Activated CD4-positive, alpha-beta memory T cell treated with anti-CD3 and anti-CD28 coated beads, Interleukin-2, amount 10 ng/mL, durations not matched to agents 7 days and 5 days (primary cell): ENCODE measurements at places on chromosomes 1 and 21.

DNA sequence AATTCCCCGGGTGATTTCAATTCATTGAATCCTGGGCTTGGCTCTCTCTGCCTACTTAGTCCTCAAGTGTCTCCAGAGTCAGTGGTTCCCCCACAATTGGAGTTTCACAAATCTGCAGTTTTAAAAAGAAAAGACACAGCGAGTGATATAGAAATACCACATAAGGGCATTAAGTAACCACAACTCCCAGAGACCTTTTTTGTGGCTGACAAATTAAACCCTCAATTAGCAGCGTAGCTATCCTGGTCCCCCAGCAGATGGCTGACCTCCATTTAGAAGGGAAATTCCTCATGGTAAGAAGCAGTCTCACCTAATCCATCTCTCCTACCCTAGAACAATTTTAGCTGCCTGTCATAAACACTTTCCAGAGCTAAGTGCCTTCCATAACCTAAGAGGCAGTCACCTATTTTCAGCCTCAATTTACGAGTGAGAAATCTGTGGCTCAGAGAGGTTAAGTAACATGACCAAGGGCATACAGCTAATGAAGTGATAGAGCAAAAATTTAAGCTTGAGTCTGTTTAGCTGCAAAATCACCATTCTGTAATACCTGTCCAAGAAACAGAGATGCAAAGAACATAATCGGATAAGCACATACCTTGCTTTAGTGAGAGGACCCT is 56.0 kb upstream of the NBPF3 start:
- peaks cover 10% of the 10 kb centered on the region for H3K4me1 ChIP-seq
- H3K27me3 ChIP-seq: peaks cover 23% of the 10 kb centered on the region
- no peak overlapping the region for H3K27ac ChIP-seq
- H3K4me3 ChIP-seq: no peak overlapping the region
- no peak for DNase-seq

DNA sequence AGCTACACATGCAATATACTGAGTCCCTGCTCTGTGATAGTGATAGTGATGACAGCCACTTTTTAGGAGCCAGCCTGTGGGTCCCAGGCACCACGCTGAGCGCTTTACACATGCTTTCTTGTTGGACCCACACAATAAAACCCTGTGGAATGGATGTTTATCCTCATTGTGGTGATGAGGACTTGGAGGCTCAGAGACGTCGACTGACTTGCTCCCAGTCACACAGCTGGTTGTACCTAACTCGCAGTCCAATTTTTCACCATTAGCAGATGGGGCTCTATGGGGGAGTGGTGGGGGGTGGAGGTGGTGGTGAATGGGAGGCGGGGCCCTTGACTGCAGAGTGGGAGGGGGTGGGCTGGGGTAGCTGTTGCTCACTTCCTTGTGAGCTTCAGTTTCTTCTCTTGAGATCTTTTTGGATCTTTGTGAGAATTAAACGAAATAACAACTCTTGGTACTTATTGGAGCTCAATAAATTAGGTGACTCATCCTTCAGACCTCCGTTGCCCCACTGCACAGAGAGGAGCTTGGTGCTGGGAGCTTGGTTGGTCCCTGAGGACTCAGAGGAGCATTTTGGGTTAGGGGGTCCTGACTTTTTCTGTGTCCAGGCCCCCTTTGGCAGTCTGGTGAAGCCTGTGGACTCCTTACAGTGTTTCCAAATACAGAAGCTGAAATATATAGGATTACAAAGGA is 61.8 kb upstream of the CD1D start:
- peaks cover 58% of the 10 kb centered on the region for H3K27me3 ChIP-seq
- H3K4me1 ChIP-seq: peaks cover 2% of the 10 kb centered on the region
- H3K4me3 ChIP-seq: no peak overlapping the region
- H3K36me3 ChIP-seq: no peaks in the 10 kb centered on the region
- no peak overlapping the region for H3K27ac ChIP-seq
- no peak for DNase-seq

DNA sequence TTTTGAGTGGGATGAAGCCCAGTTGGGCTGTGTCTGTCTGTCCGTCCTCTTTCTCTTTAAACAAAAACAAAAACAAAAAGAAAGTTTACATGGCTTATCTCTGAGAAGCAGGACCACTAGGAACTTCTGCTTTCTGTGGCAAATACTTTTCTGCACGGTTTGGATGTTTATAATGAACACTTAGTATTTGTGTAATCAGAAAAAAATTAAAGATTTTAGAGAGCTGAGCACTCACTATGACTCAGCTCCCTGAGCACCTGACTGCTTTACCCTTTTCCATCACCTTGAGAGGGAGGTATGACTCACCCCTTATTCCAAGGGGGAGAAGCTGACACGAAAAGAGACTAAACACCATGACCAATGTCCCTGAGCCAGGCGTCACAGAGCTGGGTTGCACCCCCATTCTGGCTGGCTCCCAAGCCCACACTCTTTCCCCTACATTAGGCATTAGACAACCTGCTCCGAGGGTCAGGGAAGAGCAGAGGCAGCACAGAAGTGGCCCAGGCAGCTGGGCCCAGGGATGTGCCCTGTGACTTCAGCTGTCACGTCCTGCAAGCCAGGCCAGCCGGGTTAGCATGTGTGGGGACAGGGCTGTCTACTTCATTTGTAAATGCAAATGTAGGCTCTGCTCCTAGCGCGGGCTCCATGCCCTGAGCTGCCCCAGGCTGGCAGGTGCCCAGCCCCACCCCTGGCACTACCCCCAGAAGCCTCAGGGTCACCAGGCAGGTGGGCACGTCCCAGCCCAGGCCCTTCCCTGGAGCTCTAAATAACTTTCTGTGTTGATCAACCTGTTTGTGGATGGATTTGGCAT is 30.4 kb downstream of the RAP1GAP start:
- no peak overlapping the region for H3K4me3 ChIP-seq
- H3K4me1 ChIP-seq: no peaks in the 10 kb centered on the region
- no peak for DNase-seq
- peaks cover 2% of the 10 kb centered on the region for H3K27me3 ChIP-seq

GRCh38 chr1:208165659-208166058 is 78.5 kb downstream of the PLXNA2 start:
- no peak for DNase-seq
- H3K27ac ChIP-seq: no peak overlapping the region
- no peaks in the 10 kb centered on the region for H3K36me3 ChIP-seq
- H3K4me1 ChIP-seq: no peaks in the 10 kb centered on the region

DNA sequence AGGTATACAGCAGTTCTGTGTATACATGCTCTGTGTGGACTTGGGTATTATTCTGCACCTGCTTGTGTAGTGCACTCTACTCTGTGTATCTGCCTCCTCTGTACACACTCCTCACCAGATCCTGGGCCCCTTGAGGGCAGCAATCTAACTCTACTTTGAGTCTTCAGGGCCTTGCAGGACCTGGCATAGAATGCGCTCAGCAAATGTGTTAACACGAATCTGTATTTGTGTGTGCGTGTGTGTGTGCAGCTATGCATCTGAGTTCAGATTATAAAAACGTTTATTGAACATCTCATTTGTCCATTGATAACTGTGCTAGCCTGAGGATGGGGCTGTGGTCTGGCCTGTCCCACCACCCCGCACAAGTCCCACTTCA is 3.9 kb upstream of the MEF2D start:
- peaks cover 73% of the 10 kb centered on the region for H3K4me1 ChIP-seq
- peak overlapping the region; percentile 97 for H3K27ac ChIP-seq
- no peak for DNase-seq
- H3K36me3 ChIP-seq: peaks cover 6% of the 10 kb centered on the region
- peak overlapping the region; percentile 64 for H3K4me3 ChIP-seq

DNA sequence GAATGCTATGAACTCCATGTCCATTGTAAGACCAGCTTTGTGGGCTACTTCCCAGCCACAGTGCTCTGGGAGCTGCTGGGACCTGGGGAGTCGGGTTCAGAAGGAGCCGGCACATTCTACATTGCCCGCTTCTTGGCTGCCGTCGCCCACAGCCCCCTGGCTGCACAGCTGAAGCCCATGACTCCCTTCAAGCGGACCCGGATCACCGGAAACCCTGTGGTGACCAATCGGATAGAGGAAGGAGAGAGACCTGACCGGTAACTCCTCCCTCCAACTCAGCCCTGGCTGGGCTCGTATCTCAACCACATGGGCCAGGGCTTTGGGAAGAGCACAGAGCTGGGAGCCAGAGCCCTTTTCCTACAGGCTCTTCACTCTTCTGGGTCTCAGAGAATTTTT is 15.4 kb downstream of the MOV10 start:
- no peaks in the 10 kb centered on the region for H3K27me3 ChIP-seq
- peaks cover 4% of the 10 kb centered on the region for H3K4me1 ChIP-seq
- peaks cover 33% of the 10 kb centered on the region for H3K36me3 ChIP-seq
- H3K27ac ChIP-seq: no peak overlapping the region

DNA sequence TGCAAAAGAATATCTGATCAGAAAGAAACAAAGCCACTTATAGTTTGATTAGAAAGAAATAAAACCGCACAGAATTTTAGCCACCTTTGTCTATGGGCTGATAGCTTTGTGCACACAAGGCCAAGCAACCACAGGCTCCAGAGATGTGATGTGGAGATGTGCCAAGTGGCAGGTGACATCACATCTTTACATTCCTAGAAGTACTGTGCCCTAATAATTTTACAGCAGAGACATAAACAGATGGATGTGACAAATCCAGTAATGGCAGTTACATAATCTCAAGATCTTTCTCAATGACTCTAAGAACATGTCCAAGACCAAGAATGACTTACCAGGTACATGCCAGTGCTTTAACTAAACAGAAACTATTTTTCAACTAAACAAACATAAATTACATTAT is 159.5 kb downstream of the LTN1 start:
- peak overlapping the region; percentile 23 for H3K4me3 ChIP-seq
- peaks cover 43% of the 10 kb centered on the region for H3K36me3 ChIP-seq
- DNase-seq: no peak
- H3K4me1 ChIP-seq: peaks cover 67% of the 10 kb centered on the region
- no peaks in the 10 kb centered on the region for H3K27me3 ChIP-seq

- no peak overlapping the region for H3K27ac ChIP-seq
- no peaks in the 10 kb centered on the region for H3K36me3 ChIP-seq
- no peak for DNase-seq
- H3K4me3 ChIP-seq: no peak overlapping the region
- peaks cover 16% of the 10 kb centered on the region for H3K4me1 ChIP-seq
Observed at GRCh38 chr1:36208978-36209703, 15.1 kb upstream of the THRAP3 start.

GRCh38 chr1:79792219-79792930 is 785.8 kb upstream of the ADGRL4 start:
- H3K36me3 ChIP-seq: no peaks in the 10 kb centered on the region
- H3K4me1 ChIP-seq: no peaks in the 10 kb centered on the region

DNA sequence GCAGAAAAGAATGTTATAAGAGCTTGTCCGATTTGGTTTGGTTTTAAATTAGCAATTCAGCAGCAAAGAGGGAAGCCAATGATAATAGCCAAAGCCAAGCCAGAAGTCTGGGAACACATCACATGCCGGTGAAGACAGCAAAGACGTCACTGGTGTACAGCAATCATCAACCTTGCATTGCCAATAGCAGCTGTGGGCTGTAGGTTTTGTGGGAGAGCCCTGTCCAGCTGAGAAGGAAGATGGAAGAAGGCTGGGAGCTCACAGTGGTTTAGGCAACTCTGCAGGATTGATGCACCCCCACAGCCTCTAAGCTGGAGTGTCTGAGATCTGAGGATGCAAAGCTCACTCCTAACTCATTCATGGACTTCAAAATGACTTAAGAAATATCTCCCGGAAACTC is 338.7 kb downstream of the SIPA1L2 start:
- no peak overlapping the region for H3K27ac ChIP-seq
- DNase-seq: no peak
- H3K4me3 ChIP-seq: no peak overlapping the region
- no peaks in the 10 kb centered on the region for H3K36me3 ChIP-seq
